ENCODE measurements at places on chromosomes 6 and 20.
A peak's percentile ranks its signal among the peaks of the same experiment; 100 is the strongest.

DNA sequence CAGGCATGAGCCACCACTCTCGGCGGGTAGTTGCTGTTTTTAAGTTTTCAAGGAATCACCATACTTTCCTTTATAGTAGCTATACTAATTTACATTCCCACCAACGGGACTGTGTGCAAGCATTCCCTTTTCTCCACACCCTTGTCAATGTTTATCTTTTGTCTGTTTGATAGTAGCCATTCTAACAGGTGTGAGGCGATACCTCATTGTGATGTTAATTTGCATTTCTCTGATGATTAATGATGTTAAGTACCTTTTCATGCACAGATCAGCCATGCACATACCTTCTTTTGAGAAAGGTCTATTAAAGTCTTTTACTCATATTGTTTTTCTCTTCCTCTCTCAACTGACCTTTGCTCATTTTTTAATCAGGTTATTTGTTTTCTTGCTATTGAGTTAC, 43.0 kb upstream of the CCND3 start:
- no peak for DNase-seq

GRCh38 chr6:77837034-77837784, 184.4 kb downstream of the MEI4 start:
- DNase-seq = no peak

- no peak for DNase-seq
Observed at GRCh38 chr6:1825277-1825676, 215.6 kb downstream of the FOXC1 start.

GRCh38 chr20:33334111-33334510, 51.1 kb downstream of the BPIFB1 start:
- no peak for DNase-seq

DNA sequence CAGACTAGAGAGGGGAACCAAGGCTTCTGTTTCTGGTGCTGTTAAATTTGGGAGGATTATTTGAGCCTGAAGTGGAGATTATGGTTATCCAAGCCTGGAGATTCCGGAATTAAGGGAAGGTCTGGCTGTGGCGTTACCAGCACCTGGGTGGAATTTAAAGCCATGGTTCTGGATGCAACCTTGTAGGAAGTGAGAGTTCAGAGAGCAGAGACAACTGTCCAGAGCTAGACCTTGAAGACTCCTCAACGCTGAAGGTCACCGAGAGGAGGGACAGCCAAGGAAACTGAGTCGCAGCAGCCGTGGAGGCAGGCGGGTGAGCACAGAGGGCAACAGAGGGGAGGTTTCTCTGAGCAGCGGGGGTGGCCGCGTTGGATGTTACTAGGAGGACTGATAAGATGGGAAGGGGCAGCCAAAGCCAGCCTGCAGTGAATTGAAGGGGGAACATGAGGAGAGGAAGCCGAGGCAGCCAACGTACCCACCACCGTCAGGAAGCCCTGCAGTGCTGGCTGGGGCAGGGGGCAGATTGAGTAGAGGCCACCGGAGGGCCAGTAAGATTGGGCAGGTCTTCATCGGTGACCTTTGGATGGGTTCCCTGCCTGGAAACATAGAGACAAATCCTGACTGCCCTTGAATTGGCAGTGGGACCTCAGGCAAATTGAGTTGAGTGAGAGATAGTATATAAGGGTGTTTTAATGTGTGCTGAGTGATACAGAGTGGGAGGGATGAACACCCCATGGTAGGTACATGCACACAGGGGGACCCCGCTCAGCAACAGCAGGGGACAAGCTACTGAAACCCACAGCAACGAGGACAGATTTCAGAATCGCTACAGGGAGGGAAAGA, 90.3 kb downstream of the SNX5 start:
- DNase-seq = no peak

DNA sequence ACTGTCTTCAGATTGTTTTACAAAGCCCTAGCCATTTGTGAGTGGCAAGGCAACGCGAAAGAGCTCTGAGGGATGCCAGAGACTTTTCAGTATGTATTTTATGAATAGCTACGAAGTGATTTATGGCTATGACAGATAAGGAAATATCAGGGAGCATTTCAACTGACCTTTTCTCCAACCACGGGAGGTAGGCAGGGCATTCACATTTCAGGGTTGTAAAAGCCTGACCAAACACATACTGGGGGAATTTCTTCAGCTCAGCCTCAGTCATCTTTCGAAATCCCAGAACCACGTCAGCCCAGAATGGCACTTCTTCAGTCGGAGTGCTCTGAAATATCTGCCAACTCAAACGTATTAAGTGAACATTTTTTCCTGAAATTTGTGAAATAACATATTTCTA, 10.8 kb downstream of the DDO start:
- DNase-seq = no peak

DNA sequence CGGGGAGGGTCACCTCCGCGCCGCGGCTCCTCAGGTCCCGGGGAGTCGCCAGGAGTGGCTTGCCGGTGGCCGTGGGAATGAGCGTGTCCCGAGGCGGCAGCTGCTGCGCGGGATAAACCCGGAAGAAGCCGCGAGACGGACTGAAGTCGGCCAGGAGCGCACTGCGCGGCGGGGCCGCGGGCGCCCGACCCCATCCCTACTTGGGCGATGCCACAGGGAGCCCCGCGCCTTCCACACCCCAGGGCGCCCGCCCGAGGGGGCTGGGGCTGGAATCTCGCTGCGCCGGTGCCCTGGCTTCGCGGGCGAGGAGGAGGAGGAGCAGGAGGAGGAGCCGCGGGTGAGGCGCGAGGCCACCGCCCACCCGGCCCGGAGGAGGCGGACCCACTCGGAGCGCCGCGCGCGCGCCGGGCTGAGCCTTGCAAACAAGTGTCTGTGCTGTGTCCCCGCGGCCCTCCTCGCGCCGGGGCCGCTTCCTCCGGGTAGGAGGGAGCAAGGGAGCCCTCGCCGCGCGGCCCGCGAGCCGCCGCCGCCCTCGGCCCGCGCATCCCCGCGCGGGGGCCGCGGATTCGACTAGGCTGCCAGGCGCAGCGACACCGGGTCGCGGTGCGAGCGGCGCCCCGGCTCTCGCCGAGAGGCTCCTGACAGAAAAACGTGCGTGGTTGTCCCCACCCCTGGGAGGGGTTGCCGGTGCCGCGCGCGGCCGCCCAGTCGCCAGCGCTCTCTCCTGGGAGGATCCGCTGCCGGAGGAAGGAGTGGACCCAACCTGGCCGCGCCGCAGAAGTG, at the start of gene ZDHHC14:
ZDHHC14 (plus strand) TSS at position 412 of the 783 bp plus-strand sequence.
- DNase-seq = peak; percentile 53

All from activated CD8-positive, alpha-beta memory T cell treated with anti-CD3 and anti-CD28 coated beads for 1 hour (primary cell).